ENCODE measurements at places on chromosomes 16 and 17.

DNA sequence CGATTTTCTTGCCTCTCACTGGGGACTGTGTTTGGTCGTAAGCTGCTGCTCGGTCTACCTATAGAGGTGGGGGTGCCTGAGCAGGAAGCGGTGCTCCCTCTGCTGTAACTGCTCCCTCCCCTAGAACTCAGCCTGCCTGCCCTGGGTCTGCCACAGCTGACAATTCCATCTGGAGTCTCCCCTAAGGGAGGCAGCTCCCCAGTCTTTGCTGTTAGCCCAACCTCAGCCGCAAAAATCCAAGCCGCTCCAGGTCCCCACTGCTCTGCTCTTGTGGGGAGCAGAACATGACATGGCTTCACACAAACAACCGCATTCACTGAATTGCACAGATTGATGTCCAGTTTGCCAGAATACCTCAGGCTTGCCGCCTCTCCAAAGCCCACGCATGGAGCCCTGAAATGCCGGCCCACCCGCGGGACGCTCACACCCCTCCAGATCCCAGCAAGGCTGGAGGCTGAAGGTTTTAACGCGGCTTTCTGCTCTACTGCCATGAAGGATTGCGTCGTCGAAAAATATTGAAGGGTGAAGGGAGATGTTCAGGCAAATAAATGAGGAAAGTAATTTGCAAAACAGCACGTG is 221.5 kb upstream of the FOXF1 start:
- DNase-seq = no peak

DNA sequence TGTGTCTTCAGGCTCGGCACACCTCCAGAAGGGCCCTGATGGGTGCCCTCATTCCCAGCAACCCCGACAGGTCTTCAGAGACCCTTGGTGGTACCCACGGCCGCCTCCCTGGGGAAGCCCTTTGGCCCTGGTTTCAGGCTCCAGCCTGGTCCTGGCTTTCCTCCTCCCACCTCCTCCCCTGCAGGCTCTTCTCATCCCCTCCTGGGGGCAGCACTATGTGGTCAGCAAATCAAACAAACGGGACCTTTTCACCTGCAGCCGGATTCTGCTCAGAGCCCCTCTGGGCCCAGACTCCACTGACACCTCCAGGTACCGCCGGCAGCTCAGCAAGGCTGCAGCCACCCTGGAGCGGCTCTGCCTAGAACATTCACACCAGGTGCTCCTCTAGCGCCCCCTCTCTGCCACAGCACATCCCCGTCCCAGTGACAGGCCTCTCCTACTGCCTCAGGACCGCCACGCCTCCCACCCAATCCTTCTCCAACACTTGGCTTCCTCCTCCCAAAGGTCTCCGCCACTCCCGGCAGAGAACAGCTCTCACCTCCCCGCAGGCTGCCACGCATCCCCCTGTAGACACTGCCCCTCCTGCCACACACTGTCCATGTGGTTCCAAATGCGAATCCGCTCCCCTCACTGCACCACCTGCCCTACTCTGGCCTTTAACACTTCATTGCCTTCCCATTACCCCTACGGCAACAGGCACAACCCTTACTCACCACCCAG is 12.0 kb downstream of the CORO7 start:
- no peak for DNase-seq

DNA sequence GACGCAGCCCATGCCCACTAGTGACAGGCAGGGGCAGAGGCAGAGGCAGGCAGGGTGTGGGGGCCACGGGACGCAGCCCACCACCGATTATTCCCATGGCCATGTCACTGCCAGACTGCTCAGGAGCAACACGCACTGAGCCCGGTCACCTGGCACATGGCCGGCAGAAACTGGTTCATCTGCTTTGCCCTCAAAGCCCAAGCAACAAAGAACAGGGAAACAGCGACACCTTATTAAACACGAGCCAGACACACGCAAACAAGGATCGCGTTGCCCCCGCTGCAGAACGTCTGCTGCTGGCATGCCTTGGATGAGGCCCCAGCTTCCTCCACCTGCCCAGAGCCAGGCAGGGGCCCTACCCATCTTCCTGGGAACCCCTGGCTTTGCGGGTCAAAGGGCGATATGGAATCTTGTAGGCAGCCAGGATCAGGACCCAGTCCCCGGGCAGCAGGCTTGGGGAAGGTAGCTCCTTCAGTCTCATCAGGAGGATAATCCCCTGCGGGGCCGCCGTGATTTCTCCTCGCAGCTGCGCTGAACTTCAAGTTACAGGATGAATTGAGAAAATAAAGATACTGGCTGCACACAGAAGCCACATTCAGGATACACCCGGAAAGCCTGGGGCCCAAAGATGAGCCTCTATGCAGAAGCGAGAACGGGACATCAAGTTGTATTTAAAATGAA is 4.8 kb downstream of the TBC1D16 start:
- DNase-seq = no peak

GRCh38 chr17:82559566-82560251 is 40.2 kb downstream of the FOXK2 start:
- DNase-seq = no peak

- DNase-seq = no peak
These were observed 56.3 kb upstream of the HAS3 start for GRCh38 chr16:69049146-69049545.

DNA sequence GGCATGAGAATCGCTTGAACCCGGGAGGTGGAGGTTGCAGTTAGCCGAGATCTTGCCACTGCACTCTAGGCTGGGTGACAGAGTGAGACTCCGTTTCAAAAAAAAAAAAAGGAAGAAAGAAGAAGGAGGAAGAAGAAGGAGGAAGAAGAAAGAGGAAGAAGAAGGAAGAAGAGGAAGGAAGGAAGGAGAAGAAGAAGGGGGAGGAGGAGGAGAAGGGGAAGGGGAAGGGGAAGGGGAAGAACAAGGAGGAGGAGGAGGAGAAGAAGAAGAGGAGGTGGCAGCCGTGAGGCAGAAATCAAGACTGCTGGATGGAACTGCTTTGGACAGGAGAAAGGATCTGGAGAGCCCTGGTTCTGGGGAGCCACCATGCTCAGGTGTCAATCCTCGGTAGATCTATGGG is 29.7 kb upstream of the PEMT start:
- no peak for DNase-seq

DNA sequence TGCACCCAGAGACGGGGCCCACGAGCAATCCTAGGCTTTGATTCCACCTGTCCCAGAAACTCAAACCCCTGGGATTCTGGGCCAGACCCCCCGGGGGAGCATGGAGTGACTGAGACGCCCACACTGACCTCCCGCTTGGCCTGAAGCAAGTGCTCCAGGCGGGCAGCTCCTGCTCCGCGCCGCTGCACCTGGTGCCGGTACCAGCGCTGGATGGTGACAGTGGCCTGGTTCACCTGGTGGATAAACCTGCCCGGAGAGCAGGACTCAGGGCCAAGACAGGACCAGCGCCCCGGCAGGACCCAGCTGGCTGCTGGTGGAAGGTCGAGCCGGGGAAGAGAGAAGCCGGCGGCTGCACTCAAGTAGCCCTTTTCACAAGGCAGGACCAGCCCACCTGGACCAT is 22.6 kb downstream of the CEP131 start:
- DNase-seq = no peak

DNA sequence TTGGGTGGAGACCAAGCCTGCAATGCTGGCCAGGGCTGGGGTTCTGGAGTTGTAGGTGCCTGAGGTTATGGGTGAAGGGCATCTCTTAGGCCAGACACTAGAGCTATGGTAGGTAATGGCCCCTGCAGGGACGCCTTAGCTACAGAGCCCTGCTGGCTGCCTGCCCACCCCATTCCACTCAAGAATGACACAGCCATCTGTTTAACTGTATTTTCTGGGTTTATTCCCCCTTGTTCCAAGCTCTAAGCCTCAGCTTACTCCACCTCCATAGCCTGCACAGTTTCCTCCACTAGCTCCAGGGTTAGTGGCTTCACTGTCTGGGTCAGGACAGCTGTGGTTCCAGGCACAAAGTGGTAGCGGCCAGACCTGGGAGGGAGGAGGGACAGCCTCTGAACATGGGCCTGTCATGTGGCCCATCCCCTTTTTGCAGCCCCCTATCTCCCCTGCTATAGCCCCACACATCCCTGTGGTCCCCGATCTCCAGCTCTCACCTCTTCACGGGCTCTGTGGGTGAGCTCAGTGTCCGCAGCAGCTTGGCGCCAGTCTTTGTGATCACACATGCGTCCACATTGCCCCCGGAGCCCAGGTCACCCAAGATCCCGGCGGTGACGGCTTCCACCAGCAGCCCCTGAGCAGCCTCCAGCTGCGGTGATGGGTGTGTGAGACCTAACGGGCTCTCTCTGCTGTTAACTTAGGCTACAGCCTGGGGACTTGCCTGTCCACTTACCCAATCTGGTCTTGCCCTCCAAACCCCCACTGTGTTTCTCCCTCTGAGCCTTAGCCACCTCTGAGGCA is 2.1 kb downstream of the PSMB10 start:
- DNase-seq = no peak

- no peak for DNase-seq
These were observed 20.0 kb downstream of the TUBG1 start for GRCh38 chr17:42629411-42630009.

DNA sequence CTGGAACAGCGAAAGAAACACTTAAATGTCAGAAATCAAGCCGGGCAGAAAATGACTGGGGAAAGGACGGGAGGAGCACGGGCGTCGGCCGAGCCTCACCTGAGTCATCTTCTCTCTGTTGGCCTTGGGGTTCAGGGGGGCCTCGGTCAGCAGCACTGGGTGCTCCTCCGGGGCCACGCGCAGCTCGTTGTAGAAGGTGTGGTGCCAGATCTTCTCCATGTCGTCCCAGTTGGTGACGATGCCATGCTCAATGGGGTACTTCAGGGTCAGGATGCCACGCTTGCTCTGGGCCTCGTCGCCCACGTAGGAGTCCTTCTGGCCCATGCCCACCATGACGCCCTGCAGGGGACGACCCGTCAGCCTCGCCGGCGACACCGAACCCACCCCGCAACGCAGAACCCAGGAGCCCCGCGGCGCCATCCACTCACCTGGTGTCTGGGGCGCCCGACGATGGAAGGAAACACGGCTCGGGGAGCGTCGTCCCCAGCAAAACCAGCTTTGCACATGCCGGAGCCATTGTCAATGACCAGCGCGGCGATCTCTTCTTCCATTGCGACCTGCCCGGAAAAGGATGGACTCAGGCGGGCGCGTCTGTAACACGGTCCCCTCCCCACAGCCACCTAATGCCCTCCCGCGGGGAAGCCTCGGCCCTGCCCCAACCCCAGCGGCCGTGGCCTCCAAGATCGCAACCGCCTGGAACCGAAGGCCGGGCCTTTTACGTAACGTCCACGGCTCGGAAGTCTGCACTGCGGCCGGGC is 616 bp downstream of the ACTG1 start:
- DNase-seq = no peak

GRCh38 chr16:85856079-85856478 is 42.9 kb upstream of the IRF8 start:
- no peak for DNase-seq

DNA sequence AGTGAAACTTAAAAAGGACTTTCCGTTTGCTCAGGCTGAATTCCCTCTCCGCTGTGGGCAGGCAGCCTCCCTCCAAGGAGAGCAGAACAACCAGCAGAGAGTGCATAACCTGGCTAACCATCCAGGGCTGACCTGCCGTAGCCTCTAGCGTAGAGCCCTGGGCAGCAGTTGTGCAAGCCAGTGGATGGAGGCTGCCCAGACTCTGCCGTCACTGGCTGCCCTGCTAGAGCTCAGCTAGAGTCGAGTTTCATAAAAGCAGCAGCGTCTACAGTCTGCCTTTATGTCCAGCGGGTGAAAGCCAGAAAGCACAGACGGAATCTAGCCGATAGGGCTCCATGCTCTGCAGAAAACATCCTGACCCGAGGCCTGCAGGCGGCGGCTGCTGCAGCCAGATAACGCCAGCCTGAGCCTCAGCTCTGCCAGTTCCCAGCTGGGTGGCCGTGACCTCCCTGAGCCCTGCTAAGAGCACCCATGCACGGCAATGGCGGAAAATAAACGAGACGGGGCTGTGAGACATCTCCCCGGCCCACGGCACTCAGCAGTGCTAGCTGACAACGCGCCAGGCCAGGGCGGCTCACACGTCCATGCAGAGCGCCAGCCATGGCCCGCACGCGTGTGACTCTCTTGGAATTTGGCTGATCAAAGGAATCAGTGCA is 231.3 kb downstream of the ENGASE start:
- no peak for DNase-seq

DNA sequence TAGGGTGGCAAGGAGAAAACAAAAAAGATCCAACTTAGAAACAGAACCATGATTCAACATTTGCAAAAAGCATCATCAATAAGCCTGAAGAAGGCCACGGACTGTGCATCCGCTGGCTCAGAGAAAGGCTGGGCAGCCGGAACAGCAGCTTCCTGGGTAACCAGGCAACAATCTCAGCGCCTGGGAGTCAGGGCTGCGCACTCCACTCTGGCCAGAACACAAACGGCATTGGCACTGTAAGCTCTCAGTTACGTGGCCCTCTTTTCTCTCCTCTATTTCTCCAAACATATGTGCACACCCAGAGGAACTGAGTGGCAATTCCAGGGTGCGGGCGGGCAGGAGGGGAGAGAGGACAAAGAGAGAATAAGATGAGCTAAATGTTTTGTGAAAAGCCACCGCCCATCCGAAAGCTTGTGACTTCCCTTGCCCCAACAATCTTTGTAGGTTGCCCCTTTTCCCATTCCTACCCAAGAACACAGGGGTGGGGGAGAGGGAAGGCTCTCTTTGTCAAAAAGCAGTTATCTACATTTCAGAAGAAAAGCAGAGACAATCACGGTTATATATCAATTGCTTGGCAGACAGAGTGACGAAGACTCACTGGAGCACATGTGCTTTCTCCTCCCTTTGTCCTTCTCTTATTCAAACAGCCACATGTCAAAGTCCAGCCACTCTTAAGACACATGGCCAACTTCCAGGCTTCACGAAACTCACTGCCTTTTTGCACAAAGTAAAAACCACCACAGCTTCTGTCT is 6.6 kb upstream of the GHDC start:
- DNase-seq = no peak

GRCh38 chr16:29922326-29922725 is 3.7 kb downstream of the KCTD13 start:
- DNase-seq = no peak

- DNase-seq = no peak
These were observed 10.6 kb downstream of the SLC52A1 start for GRCh38 chr17:5024604-5025003.

DNA sequence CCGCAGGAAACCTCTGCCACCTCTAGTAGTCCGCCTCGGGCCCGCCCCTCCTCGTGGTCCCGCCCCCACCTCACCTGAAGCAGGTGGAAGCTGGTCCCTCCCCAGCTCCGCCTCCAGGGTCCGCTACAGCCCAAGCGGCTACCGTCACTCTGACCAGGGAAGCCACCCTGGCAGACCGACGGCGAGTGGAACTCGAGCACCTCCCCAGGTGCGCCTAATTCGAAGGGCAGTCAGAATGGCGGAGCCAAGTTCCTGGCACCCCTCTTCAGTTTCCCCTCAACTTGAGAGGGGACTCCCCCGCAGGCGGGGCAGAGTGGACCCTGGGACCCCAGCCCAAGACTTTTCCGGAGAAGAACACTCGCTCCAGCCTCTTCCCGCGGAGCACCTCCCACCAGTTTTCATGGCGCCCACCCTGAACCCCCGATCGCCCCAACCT is 507 bp downstream of the FHOD1 start:
- DNase-seq = no peak

Measured in AG09319 (cell line).